ENCODE measurements at places on chromosomes 12 and 14. TPM values are rescaled to one million over a fixed set of nuclear protein-coding genes. Genes with fewer than 3 reads are reported as not detected.
A peak's percentile ranks its signal among the peaks of the same experiment; 100 is the strongest.

DNA sequence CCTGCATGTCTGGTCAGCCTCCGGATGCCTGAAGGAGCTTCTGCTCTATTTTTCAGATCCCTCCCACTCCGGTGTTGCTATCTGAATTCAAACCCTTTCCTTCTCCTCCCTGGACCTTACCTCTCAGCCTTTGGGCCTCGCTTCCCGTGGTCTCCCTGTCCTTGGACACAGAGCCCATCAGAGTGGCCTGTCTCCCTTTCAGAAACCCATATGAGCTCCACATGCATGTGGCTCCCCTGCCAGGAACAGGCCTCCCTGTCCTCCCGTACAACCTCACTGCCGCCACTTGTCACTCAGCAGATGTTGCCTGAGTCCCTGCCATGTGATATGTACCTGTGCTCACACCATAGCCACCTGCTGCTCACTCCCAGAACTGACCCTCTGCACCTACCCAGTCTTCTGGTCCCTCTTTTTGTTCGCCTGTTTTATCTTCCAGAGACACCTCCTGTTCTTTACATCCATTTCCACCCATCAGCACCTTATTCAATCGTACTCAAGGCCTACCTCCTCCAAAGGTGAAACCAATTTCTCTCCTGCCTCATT, 182.5 kb downstream of the ZFP36L1 start:
- no peak for DNase-seq

DNA sequence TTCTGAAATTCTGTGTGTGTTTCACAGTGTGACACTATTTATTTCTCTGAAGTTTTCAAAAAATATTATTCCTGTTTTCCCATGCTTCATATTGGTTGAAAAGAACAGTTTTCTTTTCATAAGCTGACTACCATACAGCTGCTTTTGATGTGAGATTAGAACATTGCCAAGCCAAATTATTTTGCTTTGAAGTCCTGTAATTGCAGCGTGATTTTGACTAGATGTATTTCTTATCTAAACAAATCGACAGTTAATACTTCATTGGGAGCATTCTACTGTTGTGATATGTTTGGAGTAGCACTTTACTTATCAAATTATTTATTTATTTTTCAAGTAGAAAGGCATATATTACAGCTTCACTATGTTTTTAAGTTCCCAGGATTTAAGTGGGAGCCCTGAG, 132.0 kb downstream of the DACT1 start:
- no peak for DNase-seq

- DNase-seq: no peak
Observed at GRCh38 chr12:12384571-12385340, 27.9 kb downstream of the BORCS5 start.

- DNase-seq: no peak
Observed at GRCh38 chr14:97065305-97066067, 268.3 kb downstream of the VRK1 start.

- DNase-seq: peak; percentile 1
Observed at GRCh38 chr12:61870658-61871484, 389.3 kb upstream of the USP15 start.

ENO2 gene
- 14.9 TPM for polyA plus RNA-seq

TEAD4 gene
- polyA plus RNA-seq: 15.6 TPM

Data from right lung (tissue), 10 donors.